ENCODE measurements at places on chromosomes 2 and 18.

DNA sequence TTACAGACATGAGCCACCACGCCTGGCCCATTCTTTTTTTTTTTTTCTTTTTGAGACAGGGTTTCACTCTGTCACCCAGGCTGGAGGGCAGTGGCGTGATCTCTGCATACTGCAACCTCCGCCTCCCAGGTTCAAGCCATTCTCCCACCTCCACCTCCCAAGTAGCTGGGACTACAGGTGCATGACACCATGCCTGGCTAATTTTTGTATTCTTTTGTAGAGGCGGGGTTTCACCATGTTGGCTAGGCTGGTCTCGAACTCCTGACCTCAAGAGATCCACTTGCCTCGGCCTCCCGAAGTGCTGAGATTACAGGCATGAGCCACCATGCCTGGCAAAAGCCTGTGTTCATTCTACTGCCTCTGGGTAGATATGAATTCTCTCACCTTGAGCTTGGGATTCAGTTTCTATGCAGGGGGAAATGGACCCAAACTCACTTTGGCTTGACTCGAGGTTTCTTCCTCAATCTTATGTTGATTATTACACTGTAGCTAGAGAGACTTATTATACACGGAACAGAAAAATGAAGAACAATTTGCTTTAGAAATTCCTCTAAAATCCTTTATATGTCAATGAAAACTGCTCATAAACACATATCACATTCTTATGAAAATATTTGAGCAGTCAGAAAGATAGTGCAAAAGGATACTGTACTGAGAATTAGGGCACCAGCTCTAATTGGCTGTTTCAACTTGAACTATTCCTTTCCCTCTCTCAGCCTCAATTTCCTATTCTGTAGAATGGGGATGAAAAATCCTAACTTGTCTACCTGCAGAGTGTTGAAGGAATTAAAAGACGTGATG lies 252.3 kb downstream of the MYCN start:
- DNase-seq: no peak

DNA sequence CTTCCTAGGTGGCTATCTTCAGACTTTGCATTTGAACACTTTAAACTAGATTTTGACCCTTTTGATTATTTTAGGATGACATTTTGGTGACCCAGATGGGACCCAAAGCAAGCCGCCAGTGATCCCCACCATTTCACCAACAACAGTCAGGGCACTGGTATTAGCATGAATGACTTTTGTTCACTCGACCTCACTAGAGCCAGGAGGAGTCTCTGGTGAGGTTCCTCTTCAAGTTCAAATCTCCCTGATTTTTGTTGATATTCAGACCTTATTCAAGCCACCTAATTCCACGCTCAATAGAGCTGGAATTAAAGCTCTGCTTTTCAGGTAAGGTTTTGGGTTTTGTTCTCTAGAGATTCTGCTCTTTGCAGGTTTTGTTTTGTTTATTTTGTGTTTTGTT lies 202.3 kb downstream of the MREG start:
- no peak for DNase-seq

DNA sequence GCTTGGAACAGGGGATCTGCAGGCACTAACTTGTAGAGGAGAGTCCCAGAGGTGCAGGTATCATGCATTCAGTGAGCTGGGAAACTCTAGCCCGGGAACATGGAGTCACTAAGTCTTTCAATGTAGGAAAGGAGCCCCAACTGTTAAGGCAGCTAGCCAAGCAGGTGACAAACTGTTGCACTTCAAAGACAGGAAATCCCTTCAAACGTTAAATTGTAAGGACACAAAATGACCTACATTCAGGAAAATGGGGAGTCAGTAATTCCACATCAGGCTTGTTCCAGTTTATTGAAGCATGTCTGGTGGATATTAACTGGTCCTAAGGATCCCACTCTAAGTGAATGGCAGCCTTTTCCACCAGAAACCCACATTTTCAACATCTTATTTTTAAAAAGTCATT lies 364.5 kb downstream of the MTX2 start:
- DNase-seq: no peak

- DNase-seq: peak; percentile 7
Observed at GRCh38 chr2:225074919-225075681, 32.8 kb upstream of the DOCK10 start.

GRCh38 chr18:56907771-56908170 lies 239.1 kb upstream of the BOD1L2 start:
- peak; percentile 20 for DNase-seq

DNA sequence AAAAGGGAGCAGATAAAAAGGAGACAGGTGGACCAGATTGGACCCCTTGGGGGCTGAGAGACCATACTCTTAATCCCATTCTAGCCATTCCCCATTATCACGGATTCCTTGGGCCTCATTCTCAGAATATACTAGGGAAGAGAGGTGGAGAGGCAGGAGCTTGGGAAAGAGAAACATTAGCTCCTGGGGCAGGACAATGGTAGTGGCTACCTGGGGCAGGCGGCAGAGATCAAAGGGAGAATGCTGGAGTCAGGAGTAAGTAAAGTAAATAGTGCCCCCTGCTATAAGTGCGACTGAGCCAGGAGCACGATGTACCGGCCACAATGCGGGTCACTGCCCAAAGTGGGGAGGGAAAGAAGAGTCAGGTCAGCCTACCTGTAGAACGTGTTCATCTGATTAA lies 20.4 kb upstream of the IHH start:
- DNase-seq: no peak

GRCh38 chr2:176110415-176111308 lies 3.6 kb downstream of the HOXD11 start:
- no peak for DNase-seq

DNA sequence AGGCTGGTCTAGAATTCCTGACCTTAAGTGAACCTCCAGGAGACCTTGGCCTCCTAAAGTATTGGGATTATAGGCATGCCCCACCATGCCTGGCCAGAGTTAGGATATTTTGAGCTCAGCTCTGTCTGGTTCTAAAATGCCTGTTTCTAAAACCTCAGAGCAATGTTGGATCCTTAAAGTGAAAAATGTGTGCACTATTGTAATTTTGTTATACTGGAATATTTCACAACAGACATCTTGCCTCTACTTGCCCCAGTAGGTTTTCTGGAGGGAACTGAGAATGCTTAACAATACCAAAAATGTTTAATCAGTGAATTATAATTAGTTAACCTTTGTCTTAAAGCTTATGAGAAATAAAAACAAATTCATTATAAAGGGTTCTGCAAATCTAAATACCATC lies 144.6 kb upstream of the CCDC195 start:
- DNase-seq: no peak

DNA sequence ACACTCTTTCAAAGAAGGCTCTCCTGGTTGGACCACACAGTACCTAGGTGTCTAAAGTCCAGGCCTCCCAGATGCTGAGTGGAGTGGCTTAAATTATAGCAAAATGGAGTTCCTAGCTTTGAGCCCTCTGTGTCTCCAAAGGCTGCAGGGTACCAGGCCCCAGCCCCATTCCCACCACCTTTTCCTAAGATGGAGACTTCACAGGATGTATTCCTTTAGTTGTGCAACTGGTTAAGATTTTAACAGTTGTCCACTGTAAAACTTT lies 4.9 kb downstream of the SMAD7 start:
- no peak for DNase-seq

DNA sequence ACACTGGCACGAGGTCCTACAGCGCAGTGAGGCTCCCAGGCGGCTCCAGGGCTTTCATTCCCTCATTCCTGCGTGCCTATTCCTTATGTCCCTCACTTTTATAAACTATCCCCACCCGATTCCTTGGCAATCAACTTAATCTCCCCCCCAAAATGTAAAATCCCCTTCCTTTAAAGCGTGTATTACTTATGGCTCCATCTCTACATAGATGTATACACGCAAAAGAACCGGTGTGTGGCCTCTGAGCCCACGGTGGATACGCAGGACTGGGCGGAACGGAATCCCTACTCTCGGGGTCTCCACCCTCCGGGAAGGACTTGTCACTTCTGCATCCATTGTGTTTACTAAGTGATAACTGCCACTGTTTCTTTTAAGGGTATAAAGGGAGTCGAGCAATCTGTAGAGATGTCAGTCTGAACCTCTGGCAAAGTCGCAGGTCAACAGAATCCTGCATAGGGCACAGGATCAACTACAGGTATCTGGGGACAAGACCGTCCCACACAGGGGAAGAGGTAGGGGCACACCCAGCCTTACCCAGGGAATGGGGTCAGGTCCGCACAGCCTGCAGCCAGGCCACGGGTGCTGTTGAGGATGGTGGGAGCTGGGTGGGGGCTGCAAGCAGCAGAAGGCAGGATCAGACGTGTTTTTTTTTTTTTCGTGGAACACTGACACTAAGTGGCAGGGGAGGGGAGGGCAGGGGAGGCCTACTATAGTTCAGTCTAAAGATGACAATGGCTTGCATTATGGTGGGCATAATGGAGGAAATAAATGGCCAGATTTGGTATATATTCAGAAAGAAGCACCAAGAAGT lies 42.1 kb downstream of the HDLBP start:
- DNase-seq: no peak

All from muscle of back (tissue), 13 donors.